ENCODE measurements at places on chromosomes 12 and 14.

GRCh38 chr12:6435961-6436715 is 8.6 kb upstream of the CD27 start:
- H3K27ac ChIP-seq, result no peak overlapping the region
- H3K4me1 ChIP-seq, result no peaks in the 10 kb centered on the region
- no peak overlapping the region for H3K4me3 ChIP-seq
- H3K27me3 ChIP-seq, result no peaks in the 10 kb centered on the region
- no peaks in the 10 kb centered on the region for H3K36me3 ChIP-seq
- DNase-seq, result no peak

GRCh38 chr14:93299866-93300265 is 33.0 kb downstream of the BTBD7 start:
- no peaks in the 10 kb centered on the region for H3K27me3 ChIP-seq
- no peak overlapping the region for H3K4me3 ChIP-seq
- H3K36me3 ChIP-seq, result no peaks in the 10 kb centered on the region
- DNase-seq, result no peak

DNA sequence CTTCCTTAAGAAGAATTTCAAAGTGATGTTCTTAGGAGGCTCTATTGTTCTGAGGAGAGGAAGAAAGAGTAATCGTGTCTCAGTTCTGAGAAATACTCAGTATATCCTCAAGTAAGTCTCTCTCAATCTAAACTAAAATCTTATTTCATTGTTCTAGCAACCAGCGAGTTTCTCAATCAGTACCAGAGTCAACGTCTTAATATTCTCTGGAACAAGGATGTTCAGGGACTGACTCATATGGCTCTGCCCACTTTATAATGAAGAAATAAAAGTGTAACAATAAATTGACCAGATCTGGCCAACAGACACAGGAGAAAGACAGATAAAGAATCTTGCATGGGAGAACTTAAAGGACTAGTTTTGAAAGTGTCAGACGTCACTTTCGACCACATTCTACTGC is 469.8 kb upstream of the FLRT2 start:
- no peaks in the 10 kb centered on the region for H3K4me1 ChIP-seq
- DNase-seq, result no peak
- H3K36me3 ChIP-seq, result no peaks in the 10 kb centered on the region

DNA sequence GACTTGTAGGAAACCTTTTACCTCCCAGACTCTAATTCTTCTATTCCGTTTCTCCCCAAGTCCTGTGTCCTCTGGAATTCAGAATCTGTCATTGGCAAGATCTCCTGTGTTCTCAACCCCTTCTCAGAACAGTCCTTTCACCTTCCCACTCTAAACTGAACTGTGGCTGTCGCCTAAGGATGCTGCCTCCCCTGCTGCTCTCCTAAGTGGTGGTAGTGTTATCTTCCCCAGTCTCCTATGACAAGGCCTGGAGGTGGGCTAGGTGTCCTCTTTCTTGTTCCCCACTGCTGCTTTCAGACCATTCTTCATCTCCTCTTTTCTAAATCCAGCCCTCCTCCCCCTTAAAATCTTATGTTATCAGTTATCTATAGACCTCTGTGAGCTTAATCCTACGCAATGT is 397.4 kb downstream of the RAD51B start:
- DNase-seq, result no peak
- no peak overlapping the region for H3K4me3 ChIP-seq
- no peaks in the 10 kb centered on the region for H3K36me3 ChIP-seq
- H3K27ac ChIP-seq, result no peak overlapping the region
- H3K4me1 ChIP-seq, result no peaks in the 10 kb centered on the region

DNA sequence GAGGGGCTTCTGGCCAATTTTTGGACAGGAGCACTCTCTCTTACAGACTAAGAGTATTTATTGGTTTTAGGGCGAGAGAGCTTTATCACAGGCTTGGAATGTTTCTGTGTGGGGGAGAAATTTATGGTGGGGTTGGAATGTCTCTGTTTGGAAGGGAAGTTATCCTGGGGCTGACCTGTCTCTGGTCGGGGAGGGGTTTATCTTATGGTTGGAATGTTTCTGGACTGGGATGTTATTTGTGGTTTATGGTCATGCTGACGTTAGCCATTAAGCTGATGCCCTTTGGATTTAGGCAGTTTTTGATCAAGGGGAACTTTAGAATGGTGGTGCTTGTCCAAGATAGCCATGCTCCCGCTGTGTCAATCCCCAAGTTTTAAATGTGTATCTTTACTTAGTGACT is 614.8 kb downstream of the DIO2 start:
- H3K27ac ChIP-seq, result no peak overlapping the region
- H3K36me3 ChIP-seq, result no peaks in the 10 kb centered on the region
- no peak for DNase-seq
